Myocyte (in vitro differentiated cells): ENCODE measurements at places on chromosomes 6 and 20. TPM values are rescaled to one million over a fixed set of nuclear protein-coding genes. Genes with fewer than 3 reads are reported as not detected.
A peak's percentile ranks its signal among the peaks of the same experiment; 100 is the strongest.

DNA sequence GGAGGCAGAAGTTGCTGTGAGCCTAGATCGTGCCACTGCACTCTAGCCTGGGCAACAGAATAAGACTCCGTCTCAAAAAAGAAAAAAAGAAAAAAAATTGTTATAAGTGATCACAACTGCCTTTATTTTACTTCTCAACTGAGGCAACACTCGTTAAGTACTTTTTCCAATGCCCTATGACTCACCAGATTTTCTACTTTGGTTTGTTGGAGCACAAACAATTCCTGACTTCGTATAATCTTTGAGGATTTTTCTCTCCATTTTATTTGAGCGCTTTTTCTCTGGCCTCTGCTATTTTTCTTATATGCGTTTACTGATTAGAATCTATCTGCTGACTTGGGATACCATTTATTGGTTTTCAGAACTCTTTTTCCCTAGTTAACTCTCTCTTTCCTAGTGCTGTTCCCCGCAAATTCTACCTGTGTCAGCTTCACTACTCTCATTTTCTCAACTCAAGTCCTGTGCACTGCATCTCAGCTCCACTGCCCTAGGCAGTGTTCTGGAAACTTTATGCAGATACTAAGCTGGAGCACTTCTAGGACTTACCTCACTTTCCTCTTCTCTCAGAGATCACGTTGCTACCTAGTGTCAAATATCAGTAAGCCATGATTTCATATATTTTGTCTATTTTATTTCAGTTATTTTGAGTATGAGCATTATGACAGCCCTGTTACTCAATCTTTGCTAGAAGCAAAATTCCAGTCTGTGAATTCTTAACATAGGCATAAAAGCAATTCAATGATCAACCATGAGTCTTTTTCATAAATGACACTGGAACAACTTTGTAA lies 1120.1 kb upstream of the CITED2 start:
- no peak for DNase-seq

Gene SPATA25
- total RNA-seq: 5.9 and 10.2 TPM in 2 replicates

Gene C20orf204
- 0.45 and 0.47 TPM in 2 replicates for total RNA-seq

DNA sequence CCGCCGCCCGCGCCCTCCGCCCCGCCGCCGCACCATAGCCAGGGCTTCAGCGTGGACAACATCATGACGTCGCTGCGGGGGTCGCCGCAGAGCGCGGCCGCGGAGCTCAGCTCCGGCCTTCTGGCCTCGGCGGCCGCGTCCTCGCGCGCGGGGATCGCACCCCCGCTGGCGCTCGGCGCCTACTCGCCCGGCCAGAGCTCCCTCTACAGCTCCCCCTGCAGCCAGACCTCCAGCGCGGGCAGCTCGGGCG lies 1.5 kb downstream of the FOXC1 start:
- peak; percentile 42 for DNase-seq

DNA sequence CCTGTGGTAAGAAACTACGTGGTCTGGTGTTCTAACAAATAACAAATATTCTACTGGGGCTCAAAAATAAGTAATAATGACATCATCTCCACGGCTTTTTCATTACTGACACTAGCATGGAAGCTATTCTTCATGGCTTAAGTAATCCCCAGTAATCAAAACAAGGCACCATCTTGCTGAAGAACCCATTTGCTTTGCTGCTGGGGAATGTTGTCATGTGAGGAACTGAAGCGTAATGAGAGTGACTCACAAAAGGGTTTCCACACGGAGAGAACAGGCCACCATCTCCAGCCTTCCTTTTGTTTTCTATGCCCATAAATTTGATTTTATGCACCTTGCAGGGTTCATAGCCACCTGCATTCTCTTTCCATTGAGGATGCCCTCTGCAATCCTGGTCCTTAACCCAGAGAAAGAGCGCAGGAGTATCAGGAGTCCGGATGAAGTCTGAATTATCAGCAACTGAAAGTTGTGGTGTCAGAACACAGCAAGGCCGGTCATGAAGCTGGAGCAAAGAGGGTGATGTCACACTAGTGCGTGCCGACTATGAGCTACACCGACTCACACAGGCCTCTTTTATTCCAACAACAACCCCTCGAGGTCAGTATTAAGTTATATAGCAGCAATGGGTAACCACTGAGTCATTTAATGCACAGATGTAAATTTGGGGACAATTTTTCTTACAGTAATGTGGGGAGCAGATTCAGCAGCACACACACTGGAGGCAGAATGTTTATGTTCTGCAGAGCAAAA lies 173.7 kb upstream of the SSTR4 start:
- no peak for DNase-seq

Gene SALL4
- not detected in 2 replicates for total RNA-seq

Gene PGC
- total RNA-seq: not detected in 2 replicates

- no peak for DNase-seq
Measured at GRCh38 chr20:57762531-57763234, 52.9 kb upstream of the PMEPA1 start.

Gene GPR63
- total RNA-seq: 0.16 and 0.27 TPM in 2 replicates

GRCh38 chr6:109008537-109009235 lies 86.0 kb downstream of the SESN1 start:
- peak; percentile 50 for DNase-seq

DNA sequence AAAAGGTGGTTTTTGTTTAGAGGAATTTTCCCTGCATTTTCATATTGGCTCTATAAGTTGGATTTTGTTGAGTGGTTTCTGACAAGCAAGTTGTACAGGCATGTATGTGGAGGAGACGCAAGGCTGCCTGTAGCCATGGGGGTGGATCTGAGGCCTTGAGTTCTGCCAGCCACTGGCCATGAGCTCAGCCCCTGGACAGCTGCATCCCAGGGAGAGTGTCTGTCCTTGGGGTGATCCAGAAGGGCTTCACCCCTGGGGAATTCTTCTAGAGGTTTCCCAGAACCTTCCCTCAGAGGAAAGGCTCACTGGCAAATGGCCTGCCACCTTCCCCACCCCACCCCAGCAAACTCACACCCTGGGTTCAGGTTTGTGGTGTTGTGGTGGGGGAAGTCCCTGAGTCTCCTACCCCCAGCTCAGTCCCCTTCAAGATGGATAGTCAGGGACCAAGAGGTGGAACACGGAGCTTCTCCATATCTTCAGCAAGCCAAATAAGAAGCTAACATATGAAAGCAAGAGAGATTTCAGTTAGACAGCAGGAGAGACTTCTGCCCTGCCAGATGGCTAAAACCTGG lies 11.6 kb upstream of the NOL4L start:
- peak; percentile 53 for DNase-seq

- no peak for DNase-seq
Measured at GRCh38 chr6:70667256-70667710, 400 bp upstream of the SMAP1 start.

DNA sequence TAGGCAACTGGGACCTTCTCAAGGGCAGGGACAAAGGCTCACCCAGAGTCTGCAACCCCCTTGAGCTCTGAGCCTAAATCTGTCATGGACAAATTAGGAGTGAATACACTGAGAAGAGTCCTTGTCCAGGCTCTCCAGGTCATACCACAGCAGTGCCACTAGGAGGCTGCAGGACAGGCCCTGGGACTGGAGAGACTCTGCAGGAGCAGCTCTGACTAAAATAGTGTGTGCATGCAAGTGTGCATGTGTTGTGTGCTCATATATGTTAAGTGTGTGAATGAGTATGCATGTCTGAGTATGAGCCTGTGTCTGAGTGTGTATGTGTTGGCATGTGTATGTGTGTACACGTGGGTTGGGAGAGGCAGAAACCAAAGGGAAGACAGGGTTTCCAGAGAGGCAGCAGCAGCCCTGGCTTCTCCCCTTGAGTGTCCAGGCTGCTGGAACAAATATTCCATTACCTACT lies 27.1 kb downstream of the MRPL14 start:
- peak; percentile 46 for DNase-seq

DNA sequence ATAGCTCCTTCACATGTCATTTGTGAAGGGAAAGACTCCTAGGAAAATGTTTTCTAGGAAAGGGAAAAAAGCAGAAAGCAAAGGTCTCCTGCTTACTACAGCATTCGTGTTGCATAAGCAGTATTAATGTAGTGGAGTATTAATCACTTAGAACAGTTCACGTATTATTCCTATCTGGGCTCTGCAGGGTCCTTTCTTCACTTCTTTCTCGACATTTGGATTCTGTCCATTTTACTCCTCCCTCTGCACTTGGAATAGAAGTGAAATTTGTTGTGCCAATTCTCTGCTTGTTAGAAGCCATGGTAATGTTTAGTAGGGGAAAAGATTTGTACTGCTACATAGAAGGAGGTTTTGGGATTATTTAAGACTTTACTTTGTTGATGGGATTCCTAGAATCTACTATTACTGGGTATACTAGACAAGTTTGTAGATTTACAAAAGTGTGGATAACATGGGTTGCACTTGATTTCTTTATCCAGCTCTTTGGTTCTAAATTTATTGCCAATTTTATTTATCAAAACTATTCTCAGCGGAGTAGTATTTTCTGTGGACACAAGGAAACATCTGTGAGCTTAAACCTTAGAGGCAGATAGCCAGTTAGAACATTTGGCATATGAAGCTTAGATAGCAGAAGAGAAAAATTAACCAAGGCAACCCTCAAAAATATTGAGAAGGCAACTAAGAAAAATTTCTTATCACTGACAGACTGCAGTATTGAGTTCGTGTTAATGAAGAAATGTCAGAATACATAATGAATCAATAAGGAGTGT lies 108.4 kb upstream of the ESR1 start:
- no peak for DNase-seq

DNA sequence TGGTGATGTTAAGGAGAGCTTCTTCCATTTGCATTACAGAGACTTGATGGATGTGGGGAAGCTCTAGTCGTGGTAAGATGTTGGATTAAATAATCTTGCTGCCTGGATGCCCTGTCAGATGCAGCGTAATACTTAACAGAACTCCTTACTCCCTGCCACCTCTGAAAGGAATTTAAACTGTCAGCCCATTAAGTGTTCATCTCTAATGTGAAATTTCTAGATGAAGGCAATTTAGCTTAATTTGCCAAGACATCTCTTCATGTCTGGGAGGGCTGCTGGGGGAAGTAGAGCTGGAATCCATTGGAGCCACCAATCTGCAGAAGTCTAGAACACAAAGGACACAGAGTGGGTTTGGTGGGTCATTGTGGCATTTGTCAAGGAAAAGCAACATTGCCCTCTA lies 64.4 kb downstream of the SOBP start:
- DNase-seq: no peak

GRCh38 chr6:82380566-82381185 lies 17.1 kb downstream of the TPBG start:
- no peak for DNase-seq

DNA sequence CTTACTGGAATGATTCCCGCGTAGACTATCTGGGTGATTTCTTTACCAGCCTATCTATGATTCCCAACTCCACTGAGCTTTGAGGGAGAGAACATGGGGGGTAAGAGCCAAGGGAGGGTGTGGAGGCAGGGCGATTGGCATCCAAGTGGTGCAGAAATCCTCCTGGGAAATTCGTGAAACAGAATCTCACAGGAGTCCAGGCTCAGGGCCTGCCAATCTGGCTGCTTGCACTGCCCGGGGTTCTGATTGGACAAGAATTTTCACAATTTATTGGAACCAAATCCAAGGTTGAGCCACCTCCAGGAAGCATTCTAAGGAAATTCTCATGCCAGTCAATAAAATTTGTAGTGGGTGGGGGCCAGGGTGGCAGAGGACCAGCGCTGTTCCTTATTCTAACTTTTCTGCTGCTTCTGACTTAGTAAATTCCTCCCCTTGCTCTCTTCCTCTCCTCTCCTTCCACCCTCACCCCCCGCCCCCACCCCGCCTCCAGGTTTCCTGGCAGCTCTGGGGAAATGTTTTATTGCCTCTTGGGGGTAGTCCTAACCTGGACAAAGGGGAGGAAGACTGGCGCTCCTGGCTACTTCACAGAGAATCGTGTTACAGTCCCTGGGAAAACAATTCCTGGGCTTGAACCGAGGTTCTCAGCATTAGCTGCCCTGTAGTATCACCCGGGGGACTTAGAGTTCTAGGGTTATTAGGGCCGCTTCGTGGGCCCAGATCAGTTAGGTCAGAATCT lies 3.1 kb downstream of the BMP6 start:
- DNase-seq: no peak

DNA sequence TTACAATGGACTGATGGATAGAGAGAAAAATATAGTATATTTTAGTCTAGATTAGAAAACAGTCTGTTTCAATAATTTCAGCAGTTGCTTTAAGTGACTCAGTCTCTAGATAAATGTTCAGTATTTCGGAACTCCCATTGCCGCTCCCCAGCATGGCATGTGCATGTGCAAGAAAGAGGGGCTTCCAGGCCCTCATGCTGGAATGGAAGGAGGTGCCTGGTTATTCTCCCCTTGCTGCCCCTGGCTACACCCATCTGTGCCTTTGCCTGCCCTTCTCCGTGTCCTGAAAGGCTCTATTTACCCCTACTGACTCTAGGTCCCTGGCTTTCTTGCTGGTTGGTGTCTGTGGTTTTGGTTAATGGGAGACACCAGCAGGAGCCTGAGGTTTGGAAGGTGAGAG lies 115.7 kb upstream of the IFNGR1 start:
- no peak for DNase-seq

GRCh38 chr6:85677234-85677956 lies 34.7 kb upstream of the SYNCRIP start:
- DNase-seq: peak; percentile 46

- no peak for DNase-seq
Measured at GRCh38 chr6:144621332-144621731, 336.2 kb downstream of the UTRN start.

GRCh38 chr6:106659859-106660258 lies 30.5 kb downstream of the QRSL1 start:
- no peak for DNase-seq

Gene FRMD1
- total RNA-seq: not detected in 2 replicates

- no peak for DNase-seq
Measured at GRCh38 chr20:32777177-32777956, 15.2 kb downstream of the DNMT3B start.

Gene BPIFB6
- total RNA-seq: not detected in 2 replicates

DNA sequence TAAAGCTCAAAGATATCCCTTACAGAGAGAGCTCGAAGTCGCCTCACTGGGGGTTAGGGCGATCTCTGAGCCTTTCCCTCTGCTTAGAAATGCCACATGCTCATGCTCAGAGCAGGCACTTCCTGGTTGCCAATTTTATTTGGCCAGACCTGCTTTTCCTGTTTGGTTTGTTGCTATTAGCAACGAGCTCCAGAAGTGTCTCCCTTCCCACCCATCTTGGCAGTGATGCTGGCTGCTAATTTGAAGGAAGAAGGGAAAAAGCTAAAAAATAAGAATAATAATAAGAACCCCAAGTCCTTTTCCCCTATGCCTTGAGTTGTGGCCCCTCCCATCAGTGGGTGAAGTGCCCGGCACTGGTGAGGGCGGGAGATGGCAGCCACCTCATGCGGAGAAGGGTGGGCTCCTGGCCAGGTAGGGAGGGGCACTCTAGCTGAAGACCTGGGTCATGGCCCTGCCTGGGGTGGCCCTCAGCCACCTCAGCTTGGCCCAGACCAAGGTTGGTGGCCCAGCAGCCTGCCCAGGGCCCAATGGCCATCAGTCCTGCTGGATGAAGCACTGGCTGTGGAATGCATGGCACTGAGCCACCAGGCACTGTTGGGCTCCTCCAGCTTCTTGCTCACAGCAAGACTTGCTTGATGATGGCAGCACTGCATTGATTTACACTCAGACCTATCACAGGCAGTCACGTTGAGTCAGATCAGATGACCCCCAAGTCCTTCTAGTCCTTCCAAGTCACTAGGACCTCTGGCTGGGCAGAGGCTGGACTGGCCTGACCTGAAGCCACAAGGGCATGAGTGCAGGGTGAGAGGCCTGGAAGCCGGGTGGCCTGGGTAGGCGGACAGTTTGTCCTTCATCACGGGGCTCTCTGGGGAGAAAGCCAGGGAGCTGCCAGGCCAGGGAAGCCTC lies 79.0 kb downstream of the SYNJ2 start:
- DNase-seq: peak; percentile 73

GRCh38 chr20:25321262-25321831 lies 69.3 kb downstream of the ABHD12 start:
- no peak for DNase-seq
